ENCODE measurements at places on chromosomes 7 and 10.

- no peak for DNase-seq
Measured at GRCh38 chr10:14742382-14742781, 32.3 kb downstream of the FAM107B start.

GRCh38 chr7:43758029-43758821 is at the start of gene BLVRA:
Gene BLVRA, plus strand, starts transcription at chr7:43758680. Its CDS starts 12,479 bp downstream, at chr7:43771159.
- peak; percentile 81 for DNase-seq

DNA sequence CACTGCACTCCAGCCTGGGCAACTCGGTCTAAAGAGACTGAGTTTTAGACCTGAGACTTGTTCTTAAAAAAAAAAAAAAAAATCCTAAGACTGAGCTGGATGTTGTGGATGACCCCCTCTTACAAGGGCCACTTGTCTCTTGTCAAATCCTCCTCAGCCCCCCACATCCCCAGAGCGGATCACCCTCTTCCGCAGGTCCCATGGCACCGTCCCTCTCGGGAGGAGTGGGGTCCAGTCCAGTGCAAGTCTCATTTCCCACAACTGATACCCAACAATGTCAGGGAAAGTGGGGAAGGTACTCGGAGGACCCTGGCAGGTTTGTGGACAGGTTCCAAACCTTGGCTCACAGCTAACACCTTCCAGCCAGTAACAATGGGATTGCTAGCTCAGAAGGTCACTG is 100.3 kb downstream of the ELFN1 start:
- DNase-seq = no peak

GRCh38 chr7:136857573-136857972 is 10.9 kb upstream of the CHRM2 start:
- DNase-seq = no peak

- no peak for DNase-seq
Measured at GRCh38 chr7:148266795-148267194, 323.8 kb upstream of the C7orf33 start.

DNA sequence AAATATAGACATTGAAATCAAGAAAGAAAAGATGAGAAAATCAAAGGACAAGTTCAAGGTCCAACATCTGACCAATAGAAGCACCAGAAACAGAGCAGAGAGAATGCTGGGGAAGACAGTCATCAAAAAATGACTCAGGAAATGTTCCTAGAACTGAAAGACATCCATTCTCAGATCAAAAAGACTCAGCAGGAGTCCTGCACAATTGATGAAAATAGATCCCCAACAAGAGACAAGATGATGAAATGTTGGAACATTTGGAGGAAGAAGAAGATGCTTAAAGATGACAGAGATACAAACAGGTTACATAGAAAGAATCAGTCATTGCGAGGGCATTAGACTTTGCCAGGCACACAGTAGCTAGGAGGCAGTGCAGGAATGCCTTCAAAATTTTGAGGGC is 30.0 kb upstream of the EIF5AL1 start:
- no peak for DNase-seq

DNA sequence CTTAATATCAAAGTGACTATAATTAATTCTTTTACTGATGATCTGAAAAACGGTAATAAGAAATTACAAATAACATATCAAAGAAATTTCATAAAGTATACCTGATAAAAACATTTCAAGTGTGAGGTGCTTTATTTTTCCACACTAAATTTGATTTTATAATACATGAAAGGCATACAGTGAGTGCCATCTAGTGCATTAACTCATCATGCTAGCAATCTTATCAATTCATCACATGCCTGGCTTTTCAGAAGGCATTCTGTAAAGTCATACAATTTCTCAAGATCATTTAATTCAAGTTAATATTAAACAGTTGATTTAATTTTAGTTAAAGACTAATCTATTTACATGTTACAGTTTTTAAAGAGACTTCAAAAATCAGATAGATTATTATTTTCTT is 1020.9 kb downstream of the GATA3 start:
- DNase-seq = no peak

DNA sequence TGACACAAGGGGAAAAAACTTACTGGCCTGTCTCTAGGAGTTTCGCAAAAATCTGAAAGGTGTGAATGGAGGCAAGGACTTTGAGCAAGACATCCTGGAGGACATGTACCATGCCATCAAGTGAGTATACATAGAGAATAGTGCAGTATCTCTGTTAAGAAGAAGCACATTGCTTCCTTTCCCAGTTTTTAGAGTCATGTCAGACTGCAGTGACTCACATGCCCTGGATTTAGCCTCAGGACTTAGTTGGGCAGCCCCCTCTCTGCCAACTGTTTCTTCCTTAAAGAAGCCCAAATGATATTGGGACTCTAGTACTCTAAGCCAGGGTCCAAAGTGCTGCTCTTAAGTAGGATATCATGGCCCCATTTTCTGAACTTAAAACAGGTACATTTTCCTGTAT is 28.1 kb upstream of the NFKB2 start:
- DNase-seq = no peak

DNA sequence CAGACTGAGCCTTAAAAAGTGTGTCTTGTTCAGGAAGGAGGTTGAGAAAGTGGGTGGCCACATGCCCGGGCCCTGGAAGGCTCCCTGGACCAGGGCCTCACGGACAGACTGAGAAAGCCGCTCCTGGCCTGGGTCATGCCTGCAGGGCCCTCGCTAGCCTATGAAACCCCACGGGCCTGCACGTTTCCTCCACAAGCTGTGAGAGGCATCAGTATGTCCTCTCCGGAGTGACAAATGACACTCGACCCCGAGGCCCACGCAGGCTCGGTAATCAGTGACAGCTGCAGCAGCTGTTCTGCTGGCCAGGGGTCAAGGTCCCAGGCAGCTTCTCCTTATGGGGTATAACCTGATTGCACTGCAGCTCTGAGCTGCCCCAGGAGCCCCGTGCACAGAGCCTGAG is 47.6 kb downstream of the ASB13 start:
- DNase-seq = no peak

DNA sequence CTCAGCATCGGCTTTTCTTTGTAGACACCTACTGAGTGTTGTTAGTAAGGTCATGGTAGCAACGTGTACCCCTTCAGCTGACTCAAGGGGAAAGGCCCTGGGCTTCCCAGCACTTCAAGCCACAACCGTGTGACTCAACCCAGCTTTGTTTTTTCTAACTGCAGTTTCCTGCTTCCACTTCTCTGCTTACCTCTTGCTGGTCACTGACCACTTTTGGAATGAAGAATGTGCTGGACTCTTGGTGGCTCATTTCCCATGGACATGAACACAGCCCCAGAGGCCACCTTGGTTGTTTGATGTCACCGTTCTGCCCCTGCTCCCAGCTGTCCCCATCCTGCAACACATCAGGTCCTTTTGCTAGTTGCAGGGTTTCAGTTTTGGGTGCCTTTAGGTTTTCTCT is 69.5 kb upstream of the ZNF438 start:
- peak; percentile 41 for DNase-seq

DNA sequence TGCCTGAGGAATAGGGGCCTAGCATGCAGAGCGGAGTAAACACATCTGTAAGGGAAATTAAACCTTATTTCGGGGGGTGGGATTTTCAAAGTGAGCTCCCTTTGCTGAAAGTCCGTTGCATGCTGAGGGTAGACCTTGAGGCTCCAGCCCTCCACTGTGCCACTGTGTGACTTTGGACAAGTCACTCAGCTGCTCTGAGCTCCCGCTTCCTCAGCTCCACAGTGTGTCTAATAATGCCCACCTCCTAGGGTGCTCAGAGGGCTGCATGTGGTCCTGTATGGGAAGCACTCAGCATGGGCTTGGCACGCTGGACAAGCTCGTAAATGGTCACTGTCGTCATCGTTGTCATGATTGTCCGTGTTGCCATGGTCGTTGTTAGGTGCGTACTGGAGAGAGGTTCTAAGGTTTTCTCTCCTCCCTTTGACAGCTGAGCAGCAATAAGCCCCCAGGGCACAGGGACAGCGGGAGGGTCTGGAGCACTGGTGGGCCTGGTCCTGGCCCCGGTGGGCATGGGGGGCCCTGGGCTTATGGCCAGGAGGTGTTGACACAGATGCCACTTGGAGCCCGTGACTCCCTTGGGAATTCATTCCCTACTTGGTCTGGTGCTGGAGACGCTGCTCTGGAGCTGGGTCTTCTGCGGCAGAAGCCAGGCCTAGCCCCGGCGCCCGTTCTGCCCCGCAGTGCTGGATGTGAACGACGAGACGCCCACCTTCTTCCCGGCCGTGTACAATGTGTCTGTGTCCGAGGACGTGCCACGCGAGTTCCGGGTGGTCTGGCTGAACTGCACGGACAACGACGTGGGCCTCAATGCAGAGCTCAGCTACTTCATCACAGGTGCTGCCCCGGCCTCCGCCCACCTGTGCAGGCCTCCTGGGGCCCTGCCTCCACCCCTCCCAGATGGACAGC is 13.1 kb downstream of the C10orf105 start:
- no peak for DNase-seq

GRCh38 chr7:128084896-128085608 is 53.8 kb upstream of the LRRC4 start:
- no peak for DNase-seq

- DNase-seq = no peak
Measured at GRCh38 chr7:66556549-66557213, 72.0 kb upstream of the KCTD7 start.

GRCh38 chr10:63267414-63268148 is 134.5 kb downstream of the NRBF2 start:
- no peak for DNase-seq

DNA sequence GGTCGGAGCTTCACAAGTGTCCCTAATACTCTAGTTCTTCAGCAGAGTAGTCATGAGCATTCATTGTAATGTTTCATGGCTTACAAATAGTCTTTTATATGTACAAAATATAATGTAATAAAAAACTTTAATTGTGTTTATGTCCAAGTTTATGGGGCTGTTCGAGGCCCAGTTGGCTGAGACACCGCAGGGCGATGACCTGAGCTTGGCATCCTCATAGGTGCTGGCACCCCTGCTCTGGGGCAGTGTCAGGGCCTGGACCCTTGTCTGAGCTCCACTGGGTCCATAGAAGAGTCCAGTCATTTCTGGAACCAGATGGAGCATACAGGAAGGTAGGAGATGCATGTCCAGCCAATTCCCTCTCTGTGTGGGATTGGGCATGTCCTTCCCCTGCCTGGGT is 12.9 kb upstream of the ZMIZ1 start:
- peak; percentile 10 for DNase-seq

DNA sequence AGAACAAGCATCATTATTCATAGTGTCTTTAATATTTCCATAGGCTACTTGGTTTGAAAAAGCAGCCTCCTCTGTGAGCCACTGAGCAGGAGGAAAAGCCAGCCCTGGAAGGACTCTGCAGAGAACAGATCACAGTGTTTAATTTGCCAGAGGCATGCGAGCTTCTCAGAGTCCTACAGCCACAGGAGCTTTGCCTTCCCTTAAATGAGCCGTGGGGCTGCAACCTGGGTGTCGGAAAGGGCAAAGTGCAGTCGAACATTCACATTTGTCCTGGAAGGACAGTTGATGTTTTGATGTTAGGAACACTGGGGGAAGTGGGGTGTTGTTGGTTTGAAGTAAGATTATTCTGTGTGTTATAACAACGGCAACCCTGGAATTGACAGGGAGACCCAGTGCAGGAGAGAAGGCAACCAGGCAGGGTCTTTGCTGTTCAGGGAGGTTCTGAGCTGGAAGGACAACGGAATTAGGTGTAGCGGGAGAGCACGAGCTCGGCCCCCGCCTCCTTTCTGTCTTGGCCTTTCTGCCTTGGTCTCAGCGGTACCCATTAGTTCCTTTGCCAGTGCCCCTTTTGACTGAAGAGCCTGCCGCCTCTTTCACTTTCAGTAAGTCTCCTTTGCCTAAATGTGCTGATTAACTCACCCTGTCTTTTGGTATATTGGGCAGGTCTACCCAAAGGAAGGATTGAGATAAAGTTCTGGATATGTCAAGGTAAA is 192.3 kb upstream of the PITRM1 start:
- no peak for DNase-seq
